ENCODE measurements at places on chromosomes 2 and 18. TPM values are rescaled to one million over a fixed set of nuclear protein-coding genes. Genes with fewer than 3 reads are reported as not detected.

DNA sequence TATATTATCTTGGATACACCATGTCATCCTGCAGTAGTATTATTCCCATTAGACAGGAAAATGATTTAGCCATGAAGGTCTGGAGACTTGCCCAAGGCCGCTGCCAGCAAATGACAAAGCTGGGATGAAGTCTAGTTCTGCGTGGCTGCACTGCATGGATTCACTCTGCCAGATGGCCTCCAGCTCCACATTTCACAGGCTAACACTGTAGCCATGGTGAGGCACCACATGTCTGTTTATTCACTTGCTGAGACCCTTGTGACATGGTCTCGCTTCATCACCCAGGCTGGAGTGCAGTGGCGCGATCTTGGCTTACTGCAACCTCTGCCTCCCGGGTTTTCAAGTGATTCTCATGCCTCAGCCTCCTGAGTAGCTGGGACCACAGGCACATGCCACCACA is 31.5 kb upstream of the SCG2 start:
- no peak for DNase-seq

GRCh38 chr2:19611491-19612332 is 253.3 kb upstream of the OSR1 start:
- no peak for DNase-seq

- DNase-seq = no peak
Measured at GRCh38 chr2:184444623-184445223, 153.6 kb upstream of the ZNF804A start.

DNA sequence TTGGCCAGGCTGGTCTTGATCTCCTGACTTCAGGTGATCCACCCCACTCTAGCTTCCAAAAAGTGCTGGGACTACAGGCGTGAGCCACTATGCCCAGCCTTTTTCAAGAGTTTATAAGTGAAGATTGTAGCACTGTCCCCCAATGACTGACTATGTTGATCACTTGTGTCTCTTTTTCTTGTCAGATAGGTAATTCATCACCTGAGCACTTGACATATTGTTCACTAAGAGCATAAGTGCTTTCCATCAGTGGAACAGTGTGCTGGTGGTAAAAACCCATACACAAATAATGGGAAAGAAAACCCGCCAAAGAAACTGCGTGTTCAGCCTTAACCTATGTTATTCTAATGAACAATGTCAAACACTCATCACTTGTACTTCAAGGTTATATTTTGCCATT is 414.4 kb upstream of the CDH7 start:
- no peak for DNase-seq

ASPRV1 gene
- 1.7 TPM for total RNA-seq

DNA sequence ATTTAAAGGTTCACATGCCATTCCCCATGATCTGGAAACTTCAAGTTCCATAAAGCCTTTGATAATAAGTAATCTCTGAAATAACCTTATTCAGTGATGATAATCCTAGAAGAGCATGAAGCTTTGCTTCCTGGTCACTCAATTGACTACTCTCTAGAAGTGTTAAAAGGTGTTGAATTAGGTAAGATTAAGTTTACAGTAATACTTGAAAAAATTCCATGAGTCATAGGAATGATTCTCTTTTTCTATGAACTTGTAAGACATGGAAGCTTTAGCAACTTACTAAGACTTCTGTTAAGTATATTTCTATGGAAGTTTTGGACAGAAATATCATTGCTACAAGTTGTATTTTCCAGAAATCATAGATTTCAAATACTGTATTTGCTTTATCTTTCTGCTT is 100.6 kb downstream of the MYO1B start:
- no peak for DNase-seq

GRCh38 chr18:49360582-49360981 is 99.9 kb downstream of the DYM start:
- no peak for DNase-seq

COBLL1 gene
- total RNA-seq = 4.0 TPM

PRKAG3 gene
- not detected for total RNA-seq

DNA sequence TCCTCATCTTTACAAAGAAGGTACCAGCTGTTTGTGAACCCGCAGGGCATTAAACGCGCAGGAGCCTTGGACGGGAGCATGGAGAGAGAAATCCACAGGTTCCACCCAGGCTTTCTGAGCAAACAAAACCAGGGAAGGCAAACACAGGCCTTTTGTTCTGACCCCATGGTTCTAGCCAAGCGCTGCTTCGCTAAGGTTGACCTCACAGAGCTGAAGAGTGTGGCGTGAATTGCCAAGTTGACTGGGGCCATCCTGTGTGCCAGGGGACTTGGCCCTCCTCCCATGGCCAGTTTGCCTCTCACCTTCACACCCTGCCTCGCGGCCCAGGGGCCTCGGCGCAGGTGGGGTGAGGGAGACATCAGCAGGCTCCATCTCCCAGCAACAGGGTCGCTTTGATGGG is 74.1 kb downstream of the VAPA start:
- no peak for DNase-seq

- DNase-seq = no peak
Measured at GRCh38 chr2:144402251-144402650, 117.7 kb downstream of the ZEB2 start.

DNA sequence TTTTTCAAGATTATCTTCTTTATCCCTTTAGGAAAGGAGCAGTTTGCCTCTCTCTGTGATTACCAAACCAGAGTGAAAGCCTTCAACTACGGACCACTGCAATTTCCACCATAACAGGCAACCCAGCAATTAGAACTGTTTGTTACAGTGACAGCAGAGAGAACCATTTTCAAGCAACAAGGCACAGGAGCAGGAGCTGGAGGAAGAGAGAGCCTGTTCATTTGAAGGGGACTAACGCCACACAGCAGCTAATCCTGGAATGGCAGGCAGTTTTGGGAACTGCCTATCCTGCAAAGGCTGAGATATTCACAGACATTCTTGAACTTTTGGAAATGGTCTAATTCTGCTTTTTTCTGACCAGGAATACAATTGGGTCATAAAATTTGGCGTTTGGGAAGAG is 1541.9 kb upstream of the PIK3C3 start:
- DNase-seq = peak; percentile 28

DNA sequence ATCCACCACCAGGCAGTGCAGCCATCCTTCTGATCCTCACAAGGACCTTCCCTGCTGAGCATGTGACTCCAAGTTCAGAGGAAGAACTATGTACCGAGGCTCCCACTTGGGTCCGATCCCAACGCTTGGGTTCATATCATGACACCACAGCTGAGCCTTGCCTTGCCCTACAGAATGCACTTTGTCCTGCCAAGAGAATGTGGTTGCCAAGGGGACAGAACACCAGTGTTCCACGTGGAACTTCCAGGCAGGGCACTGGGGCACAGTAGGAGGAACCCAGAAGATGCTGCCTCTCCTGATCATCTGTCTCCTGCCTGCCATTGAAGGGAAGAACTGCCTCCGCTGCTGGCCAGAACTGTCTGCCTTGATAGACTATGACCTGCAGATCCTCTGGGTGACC is at the start of gene TEX51:
Gene TEX51 (plus strand): TSS at position 255 of the 400 bp plus-strand sequence. CDS start 29 bp downstream, at position 284.
- no peak for DNase-seq

DNA sequence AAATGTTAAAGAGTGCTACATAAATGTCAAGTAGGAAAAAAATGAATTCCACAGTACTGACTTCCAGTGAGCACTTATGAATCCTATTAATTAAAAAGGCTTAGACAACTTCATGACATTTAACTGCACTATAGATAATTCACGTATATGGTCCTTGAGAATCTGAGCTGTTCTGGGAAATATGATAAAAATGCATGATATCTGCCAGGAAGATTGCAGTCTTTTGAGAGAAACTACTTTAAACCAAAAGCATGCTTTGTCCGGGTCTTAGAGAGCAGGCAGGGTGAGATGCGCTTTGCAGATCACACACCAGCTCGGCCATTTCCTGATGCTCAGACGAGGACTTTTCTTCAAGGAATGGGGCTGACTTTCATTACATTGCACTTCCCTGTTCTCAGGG is 42.6 kb downstream of the CMPK2 start:
- DNase-seq = no peak

DNA sequence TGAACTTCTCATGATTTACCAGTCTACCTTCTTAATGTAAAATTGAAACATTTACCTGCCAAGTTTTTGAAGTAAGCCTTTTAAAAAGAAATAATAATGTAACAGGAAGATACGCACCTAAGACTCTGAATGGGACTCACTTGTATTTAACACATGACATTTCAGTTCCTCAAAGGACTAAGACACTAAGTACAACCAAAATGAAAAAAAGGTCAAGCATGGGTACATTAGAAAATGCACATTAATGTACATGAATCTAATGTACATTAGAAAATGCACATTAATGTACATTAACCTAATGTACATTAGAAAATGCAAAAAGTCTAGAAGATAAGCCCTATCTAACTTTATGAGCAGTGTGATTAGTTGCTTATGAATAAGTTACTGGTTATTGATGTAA is 69.3 kb upstream of the FZD5 start:
- no peak for DNase-seq

CNPPD1 gene
- 39.9 TPM for total RNA-seq

DNA sequence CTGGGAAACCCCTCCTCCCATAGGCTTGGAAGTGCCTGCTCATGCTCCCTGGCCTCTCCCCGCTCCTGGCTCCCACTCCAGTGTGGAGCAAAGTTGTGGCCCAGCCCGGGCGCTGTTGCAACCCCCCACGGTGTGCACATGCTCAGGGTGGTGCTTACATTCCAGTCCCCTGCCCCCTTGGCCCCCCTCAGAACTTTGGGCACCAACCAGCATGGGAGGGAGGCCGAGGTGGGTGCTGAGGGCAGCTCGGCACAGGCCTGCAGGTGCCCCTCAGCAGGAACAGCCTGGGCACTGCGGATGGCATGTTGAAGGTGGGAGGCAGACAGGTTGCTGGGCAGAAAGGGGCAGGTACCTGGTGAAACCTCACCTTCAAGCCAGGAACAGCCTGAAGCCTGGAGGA is 125.3 kb downstream of the ARHGAP28 start:
- no peak for DNase-seq

DNA sequence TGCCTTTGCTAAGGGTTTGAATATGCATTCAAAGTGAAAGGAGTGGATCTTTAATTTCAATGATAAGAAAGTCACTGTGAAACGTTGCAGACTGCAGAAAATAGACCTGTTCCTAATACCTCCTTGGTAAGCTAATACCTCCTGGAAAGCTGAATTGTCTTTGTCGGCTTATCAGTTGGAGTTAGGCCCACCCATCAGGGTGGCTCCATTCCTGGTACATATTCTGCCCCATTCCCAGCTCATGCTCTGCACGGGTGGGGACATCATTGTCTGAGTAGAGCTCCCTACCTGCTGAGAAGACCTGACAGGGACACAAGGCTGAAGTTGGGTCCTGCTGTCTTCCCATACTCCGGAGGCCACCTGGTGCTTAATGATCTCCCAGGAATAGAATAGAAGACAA is 203.3 kb downstream of the EN1 start:
- DNase-seq = no peak

- no peak for DNase-seq
Measured at GRCh38 chr2:42693688-42694479, 70.1 kb downstream of the OXER1 start.

DNA sequence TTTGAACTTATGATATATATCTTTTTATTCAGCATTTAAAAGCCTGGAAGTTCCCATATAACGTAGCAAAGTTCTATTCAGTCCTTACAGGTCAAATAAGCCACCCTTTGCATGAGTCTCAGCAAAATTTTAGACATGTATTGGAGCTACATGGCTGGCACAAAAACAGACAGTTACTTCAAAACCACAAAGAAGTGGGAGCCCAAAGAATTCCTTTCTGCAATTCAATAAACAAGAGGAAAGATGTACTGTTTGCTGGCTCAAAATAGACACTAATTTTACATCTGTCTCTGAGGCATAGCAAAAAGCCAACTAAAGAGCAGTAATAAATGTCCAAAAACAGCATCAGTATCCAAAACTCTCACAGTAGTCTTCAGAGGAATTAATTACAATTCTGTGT is 87.0 kb downstream of the ZEB2 start:
- DNase-seq = no peak
